ENCODE measurements at places on chromosomes 4 and X.

DNA sequence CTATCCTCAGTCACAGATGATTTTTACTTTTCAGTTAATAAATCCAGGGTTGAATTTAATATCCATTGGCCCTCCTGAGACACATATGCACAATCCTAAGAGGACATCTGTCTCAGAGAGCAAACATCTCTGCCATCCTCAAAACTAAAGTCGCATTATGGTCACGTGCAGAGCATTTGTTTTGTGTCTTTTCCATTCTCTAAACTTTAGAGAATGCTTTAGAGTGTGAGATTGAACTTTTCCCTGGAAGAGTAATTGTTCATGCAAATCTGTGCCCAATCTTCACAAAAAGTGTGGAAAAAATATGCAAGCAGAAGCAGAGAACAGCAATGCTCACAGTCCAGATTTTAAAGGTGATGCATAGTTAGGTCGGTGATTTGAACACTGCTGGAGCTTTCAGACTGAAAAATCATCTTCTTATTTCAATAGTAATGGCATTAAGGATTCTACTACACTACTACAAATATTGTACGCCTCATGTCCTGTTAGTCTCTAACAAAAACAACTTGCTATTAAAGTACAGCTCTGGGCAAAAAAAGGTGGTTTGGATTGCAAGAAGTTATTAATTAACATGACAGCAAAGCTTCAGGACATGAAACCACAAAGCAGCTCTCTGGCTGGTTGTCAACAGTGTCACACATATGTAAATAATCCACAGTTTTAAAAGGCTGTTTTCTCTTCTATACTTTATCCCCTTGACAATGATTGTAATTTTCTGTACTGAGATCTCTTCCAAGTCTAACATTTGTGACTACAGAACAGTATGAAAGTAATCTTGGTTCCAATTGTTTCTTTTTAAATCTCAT lies 19.9 kb downstream of the DCHS2 start:
- no peak for DNase-seq

GRCh38 chr4:28082686-28083390 lies 1222.2 kb downstream of the STIM2 start:
- DNase-seq: no peak

DNA sequence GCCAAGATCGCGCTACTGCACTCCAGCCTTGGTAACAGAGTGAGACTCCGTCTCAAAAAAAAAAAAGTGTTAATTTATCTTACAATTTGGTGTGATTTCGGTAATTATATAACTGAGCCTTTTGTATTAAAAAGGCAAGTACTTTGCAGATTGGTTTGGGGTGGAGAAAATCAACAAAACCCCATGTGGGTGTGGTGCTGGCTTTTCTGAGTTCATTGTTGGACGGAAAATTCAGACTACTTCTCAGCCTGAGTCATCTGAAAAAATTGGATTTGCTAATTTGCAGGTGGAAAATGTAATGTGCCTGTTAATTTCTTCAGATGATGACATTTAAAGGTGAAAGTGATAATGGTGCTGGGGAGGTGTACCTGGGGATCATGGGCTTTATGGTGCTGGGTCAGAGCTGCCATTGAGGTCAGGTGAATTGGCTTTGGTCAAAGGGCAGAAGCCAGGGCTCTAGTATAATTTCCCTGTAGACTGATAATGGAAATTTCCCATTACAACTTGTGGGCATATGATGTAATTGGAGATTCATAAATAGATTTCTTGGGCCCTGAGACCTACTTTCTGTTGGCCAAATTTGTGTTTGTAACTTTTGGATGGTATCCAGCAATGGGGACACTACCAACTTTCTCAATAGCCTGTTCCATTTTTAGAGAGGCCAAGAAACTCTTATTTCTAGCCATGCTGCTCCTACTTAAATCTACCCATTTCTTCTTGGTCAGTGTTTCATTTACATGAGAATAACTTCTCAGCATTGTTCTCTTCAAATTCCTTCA lies 74.3 kb upstream of the TEX13D start:
- no peak for DNase-seq

GRCh38 chr4:140807491-140808252 lies 51.5 kb upstream of the TBC1D9 start:
- DNase-seq: no peak

Measured in NCI-H1436 (cell line).